COR-L47 (cell line): ENCODE measurements at places on chromosomes 1 and 21.

- DNase-seq: no peak
These were observed 26.8 kb downstream of the GORAB start for GRCh38 chr1:170558731-170559130.

DNA sequence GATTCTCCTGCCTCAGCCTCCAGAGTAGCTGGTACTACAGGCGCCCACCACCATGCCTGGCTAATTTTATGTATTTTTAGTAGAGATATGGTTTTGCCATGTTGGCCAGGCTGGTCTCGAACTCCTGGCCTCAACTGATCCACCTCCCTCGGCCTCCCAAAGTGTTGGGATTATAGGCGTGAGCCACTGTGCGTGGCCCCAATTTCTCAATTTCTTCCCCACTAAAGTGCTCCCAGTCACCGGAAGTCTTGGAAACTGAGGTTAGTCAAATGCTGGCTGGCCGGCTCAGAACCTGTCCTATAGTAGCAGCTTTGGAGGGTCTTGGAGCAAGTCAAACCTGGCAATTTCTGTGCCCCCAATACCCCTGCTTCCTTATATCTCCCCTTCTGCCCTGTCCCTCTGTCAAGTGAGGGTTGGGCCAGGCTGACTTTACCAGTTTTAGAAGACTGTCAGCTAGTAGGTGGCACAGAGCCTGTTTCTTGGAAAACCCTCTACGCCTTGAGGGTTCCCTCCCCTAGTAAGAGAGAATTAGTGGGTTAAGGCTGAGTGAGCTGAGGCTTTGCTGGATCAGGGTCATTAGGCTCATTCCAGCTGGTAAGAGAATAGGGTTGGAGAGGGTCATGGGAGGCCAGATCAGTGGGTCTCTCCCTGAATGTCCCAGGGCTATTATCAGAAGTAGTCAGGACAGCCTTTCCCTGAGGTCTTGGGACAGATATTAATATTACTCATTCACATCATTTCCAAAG, 8.3 kb upstream of the EPB41 start:
- DNase-seq: no peak

GRCh38 chr1:107776900-107777663, 187.9 kb downstream of the VAV3 start:
- no peak for DNase-seq

DNA sequence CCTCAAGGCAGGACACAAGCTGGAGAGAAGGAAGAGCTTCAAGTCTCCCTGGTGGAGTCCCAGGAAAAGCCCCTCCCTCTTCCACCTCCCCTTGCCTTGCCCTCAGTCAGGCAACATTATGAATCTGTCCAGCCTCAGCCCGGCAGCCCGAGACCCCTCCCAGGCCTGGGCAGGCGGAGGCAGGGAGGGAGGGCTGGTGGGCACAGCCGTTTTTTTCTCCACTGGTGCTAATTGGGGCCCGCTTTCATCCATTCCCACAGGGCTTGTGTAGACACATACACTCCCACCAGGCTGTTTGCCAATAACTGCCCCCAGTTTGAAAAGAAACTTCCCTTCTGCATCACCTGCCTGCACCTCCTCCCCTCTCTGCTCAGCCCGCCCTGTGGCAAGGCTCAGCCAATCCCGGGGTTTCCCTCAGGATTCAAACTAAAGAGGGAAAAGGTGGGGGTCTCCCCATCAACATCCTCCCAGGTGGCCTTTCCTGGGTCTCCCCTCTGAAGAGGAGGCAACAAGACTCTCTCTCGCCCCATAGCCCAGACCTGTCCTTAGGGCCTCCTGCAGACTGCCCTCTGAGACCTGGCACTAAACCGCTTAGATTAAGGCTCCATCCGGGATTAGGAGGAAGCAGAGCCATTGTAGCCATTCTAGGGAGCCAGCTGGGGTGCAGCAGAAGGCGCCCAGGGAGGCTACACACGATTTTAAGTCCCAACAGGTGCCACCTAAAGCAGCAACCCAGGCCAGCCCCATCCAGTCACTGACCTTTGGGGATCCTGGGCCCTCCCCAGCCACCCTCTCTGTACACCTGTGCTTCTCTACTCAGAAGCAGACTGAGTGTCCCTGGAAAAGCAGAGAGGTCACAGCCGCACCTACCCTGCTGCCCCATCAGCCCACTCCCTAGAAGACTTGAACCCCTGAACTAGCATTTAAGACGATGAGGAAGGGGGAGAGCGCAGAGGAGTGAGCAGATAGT, 3.5 kb downstream of the IGSF9 start:
- peak; percentile 94 for DNase-seq

DNA sequence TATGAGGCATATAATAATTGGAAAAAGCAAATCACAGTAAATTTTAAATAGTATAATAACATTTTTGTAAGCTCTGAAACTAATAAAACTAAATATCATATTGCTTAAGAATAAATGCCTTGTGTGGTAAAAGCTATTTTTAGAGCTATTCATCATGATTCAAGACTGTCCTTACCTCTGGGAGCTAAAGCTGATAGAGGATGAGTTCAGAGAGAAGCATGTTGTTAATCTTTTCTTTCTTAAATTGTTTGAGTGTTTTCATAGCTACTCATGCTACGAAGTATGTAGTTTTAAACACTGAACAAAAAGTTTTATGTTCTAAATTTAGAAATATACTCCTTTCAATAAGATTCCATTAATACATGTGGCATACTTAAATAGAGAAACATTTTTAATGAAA, 30.5 kb downstream of the IFI16 start:
- no peak for DNase-seq

GRCh38 chr1:43349594-43350306, 9.0 kb upstream of the CDC20 start:
- DNase-seq: no peak

DNA sequence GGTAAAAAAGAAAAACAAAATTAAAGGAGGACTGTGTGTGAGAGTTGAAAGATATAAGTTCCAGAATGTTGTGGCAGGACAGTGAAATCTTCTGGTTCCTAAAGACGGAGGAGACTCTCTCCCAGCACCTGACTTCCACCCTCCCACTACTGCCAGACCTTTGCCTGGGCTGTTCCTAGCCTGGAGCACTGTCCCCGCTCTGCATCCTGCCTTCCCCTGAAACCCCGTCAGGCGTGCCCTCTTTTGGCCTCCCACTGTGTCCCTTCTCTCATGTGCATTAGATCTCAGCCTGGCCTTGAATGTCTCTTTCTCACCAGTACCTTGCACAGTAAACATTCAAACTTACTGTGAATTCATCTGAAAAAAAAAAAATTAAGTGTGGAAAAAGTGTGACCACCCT, 74.1 kb downstream of the VPS26C start:
- DNase-seq: no peak
